ENCODE measurements at places on chromosomes 11 and 22.

DNA sequence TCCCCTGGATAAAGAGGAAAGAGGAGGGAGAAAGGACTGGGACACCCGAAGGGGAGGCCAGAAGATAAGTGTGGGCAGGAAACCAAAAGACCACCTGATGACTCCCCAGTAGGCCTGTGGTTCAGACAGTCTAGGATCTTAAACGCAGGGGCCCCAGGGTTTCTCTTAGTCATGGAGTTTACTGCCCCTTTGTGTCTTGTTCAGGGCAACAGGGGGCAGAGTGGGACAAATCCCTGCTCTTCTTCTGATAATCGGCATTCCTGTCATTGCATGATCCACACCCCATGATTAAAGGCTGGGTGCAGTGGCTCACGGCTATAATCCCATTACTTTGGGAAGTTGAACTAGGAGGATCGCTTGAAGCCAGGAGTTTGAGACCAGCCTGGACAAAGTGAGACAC, 4.7 kb upstream of the TMPRSS13 start:
- no peak for DNase-seq

DNA sequence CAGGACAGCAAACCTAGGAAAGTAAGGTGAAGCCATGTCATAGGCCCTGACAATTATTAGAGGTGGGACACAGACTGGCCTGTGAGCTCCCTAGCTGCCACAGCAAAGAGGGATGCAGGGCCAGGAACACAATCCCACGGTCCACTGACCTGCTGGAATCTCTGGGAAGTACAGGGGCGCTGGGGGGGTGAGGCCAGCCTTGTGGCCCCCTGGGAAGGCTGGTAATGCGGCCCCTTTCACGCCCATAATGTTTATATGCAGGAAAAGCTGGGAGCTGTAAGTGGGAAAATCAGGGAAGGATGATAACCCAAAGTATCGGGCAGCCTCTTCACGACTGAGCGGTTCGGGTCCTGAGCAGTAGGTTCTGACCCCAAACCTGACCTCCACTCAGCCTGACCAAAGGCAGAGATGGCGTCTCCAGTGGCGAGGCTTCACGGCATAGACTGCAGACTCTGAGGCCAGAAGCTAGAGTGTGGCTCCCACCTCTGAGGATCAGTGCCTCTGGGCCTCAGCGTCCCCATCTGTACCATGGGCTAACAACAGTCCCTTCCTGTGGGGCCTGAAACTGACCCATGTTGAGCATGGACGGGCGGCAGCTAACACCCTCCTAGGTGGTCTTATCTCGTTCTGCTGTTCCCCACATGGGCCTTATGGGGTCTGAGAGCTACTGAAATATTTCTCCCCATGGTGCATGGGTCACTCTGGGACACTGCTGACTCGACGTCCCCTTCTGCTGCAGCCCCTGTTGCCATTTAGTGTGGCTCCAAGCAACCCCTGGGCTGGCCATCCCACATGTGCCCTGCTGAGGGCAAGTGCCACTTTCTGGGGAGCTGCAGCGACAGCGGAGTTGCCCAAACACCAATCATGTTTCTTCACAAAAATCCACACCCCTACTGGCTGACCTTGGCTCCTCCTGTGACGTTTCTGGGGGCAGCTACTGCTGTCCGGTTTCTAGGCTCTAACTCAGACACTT, 101.8 kb downstream of the PHF21B start:
- no peak for DNase-seq

- DNase-seq, result peak; percentile 82
These were observed 26.7 kb downstream of the CD44 start for GRCh38 chr11:35165423-35166368.

DNA sequence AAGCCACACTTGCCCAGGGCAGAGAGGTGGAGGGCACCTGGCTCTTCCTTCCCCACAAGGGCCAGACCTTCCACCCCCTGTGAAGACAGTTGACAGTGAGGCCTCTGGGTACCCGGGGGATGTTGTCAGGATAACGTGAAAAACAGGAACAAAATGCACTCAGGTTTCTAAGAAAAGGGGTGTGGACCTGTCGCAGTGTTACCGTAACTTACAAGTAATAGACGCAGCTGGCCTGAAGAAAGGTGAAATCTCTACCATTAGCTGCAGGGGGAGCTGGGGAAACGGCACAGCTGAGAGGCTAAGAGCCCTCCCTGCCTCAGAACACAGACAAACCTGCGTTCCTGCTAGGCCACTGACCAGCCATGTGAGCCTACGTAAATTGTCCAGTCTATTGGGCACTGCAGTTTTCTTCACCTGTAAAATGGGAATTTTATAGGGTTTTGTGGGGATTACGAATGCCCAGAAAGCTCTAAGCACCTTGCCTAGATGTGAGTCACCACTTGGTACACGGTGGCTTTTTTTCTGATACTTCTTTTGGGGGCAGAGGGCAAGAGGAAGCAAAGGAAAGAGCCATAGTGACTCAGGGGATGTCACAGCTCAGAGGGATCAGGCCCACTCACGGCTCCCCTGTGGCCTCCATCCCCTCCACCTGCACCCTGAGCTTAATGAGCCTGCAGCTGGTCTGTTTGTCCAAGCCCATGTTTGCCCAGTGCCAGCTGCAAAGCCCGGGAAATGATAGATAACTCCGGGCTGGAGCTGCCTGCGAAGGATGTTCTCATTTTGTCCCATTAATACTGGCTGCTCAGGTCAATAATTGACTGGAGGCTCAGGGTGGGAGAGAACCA, 18.4 kb upstream of the CABP7 start:
- no peak for DNase-seq

Data from stimulated activated CD8-positive, alpha-beta memory T cell treated with anti-CD3 and anti-CD28 coated beads, Interleukin-7, amount 100 ng/mL, for 4 hours (primary cell).